ENCODE measurements at places on chromosomes 11 and 22. TPM values are rescaled to one million over a fixed set of nuclear protein-coding genes. Genes with fewer than 3 reads are reported as not detected.

DNA sequence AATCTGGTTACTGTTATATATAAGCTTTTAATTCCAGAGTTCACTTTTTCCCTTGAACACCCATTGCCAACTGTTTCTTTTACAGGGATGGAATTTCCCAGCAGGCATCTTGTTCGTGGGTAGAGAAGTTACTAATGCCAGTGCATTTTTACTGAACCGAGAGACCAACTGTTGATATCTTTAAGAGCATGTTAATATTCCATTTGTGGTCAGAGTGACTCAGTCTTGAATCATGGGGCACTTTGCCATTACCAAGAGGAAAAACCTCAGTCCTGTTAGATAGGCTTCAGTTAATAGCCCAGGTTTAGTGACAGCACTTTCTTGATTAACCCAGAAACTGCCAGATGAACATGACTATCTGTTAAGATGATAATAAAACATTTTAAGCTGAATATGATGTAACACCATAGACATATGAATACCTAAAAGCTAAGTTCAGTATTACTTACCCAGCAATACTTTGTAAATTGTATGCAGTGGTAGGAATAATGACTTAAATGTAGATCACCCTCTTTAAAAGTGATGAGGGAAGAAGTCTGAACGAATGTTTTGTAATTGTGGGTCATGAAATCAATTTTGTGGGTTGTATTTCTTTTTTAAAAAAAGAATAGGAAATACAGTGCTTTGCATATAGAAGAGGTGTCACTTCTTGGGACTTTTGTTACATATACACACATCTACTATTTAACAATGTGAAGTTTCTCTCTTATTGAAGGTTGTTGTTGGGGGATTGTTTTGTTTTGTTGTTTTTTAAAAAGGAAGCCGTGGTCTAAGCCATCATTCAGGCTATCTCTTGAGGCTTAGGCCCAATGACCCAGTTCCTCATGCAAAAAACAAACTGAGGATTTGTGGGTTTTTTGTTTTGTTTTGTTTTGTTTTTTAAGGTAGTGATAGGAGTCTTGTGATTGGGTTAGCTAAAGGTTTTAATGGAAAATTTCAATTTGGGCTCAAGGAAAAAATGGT lies 79.2 kb upstream of the GRIK4 start:
- H3K4me3 ChIP-seq, result peak overlapping the region; percentile 2
- H3K27ac ChIP-seq, result peak overlapping the region; percentile 56
- peaks cover 19% of the 10 kb centered on the region for H3K4me1 ChIP-seq

DNA sequence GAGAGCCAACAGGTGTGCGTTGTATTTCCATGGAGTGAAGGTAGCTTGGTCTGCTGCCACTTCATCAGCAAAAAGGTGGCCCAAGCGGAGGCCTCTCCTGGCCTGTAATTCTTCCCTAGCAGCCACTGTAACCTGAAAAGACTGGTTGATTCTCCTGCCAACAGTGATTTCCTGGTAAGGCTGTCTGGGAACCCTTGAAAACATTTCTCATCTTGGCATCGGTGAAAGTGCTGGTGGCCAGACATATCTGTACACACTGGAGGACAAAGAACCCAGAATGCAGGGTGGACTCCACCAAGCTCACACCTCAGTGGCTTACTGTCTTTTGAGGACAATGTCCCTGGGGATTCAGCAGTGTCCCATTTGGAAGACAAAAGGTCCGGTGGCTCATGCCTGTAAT lies 128.0 kb downstream of the TRIM29 start:
- no peak overlapping the region for H3K4me3 ChIP-seq
- peaks cover 4% of the 10 kb centered on the region for H3K27me3 ChIP-seq
- DNase-seq, result no peak
- H3K36me3 ChIP-seq, result no peaks in the 10 kb centered on the region
- peaks cover 6% of the 10 kb centered on the region for H3K4me1 ChIP-seq

DNA sequence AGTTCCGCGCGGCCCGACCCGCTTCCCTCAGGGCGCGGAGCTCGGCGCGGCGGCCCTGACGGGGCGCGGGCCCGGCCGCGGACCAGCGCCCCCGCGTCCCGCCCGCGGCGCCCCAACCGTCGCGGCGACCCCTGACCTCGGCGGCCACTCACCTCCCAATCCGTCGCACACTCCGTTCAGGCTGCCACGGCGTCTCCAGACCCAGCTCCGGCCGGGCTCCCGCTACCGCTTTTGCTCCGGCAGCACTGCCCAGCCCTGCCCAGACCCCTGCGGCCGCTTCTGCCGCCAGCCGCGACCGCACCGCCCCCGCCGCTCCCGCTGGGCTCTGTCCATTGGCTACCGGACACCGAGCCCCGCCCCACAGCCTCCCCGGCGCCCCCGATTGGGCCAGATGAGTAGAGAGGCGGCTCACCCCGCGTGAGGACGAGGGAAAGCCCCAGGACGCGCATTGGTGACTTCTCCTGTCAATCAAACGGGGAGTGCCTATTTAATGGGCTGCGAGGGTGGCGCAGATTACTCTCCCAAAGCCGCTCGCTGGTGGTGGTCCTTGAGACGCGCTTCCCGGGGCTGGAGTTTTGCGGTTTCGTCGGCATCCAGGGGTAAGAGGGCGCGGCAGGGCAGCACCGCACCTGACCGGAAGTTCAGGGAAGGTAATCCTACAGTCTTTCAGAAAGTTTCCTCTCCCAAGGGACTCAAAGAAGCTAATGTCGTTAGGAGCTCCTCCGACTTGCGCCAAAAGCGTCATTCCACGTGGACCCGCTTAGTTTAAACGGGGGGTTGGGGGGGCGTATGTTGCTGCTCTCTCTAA lies at the start of gene PACSIN2:
Gene PACSIN2, minus strand, starts transcription at position 281 of the 808 bp plus-strand sequence. CDS start 103,069 bp downstream, outside the sequence.
- DNase-seq, result peak; percentile 100
- H3K27me3 ChIP-seq, result no peaks in the 10 kb centered on the region
- H3K4me1 ChIP-seq, result peaks cover 47% of the 10 kb centered on the region
- H3K36me3 ChIP-seq, result no peaks in the 10 kb centered on the region

DNA sequence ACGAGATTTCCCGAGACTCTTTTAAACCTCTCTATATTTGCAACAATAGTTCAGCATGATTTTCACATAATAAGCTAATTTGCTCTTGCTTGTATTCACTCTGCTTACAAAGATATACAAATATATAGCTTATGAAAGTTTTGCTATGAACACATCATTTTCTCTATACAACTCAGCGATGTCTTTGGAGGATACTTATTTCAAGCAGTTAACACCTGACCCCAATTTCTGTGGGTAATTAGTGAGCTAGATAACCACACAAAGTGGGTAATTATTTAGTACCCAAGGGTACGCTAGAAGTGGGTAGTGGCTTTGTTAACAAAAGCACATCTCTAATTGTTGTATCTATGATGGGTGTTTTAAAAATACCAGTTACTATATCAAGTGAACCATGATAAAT lies 12.3 kb downstream of the BLID start:
- H3K27ac ChIP-seq, result peak overlapping the region; percentile 93
- no peaks in the 10 kb centered on the region for H3K36me3 ChIP-seq
- no peak overlapping the region for H3K4me3 ChIP-seq
- H3K4me1 ChIP-seq, result peaks cover 28% of the 10 kb centered on the region

GRCh38 chr22:19517919-19518611 lies 6.1 kb downstream of the CLDN5 start:
- no peak for DNase-seq
- H3K4me1 ChIP-seq, result peaks cover 3% of the 10 kb centered on the region
- no peak overlapping the region for H3K27ac ChIP-seq
- peaks cover 2% of the 10 kb centered on the region for H3K27me3 ChIP-seq
- no peak overlapping the region for H3K4me3 ChIP-seq

LRRC55 gene
- 0.06 TPM for total RNA-seq

DNA sequence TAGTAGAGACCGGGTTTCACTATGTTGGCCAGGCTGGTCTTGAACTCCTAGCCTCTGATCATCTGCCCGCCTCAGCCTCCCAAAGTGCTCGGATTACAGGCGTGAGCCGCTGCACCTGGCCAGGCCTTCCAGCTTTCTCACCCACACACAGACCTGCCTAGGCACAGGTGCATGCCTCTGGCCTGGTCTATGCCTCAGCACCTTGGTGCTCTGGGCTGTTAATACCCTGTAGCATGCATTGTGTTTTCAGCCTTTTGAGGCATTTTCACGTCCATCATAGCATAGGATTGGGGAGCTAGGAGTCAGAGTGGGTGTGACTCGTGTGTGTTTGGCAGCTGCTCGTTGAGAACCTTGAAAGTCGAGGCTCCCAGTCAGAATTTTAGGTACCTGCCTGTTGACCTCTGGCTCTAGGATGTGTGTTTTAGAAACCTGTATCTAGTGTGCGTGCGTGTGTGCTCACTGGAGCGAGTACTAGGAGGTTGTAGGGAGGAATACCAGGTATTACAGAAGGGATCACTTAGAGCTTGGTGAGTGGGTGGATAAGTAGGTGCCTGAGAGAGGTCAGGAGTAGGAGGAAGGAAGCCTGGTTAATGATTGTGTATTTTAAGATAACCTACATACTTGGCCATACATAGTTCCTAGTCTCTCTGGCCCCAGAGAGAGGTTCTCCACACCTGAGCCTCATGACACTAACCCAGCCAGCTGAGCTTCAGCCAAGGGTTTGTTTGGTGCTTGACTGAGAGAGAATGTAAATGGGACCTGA lies 20.0 kb downstream of the CRKL start:
- H3K27me3 ChIP-seq, result no peaks in the 10 kb centered on the region
- DNase-seq, result no peak
- peaks cover 39% of the 10 kb centered on the region for H3K4me1 ChIP-seq
- peaks cover 5% of the 10 kb centered on the region for H3K36me3 ChIP-seq

- no peaks in the 10 kb centered on the region for H3K27me3 ChIP-seq
- peaks cover 21% of the 10 kb centered on the region for H3K36me3 ChIP-seq
- no peak overlapping the region for H3K4me3 ChIP-seq
- DNase-seq, result no peak
- H3K27ac ChIP-seq, result no peak overlapping the region
These were observed 65.4 kb downstream of the PPP6R3 start for GRCh38 chr11:68525930-68526329.

- H3K36me3 ChIP-seq, result no peaks in the 10 kb centered on the region
- no peaks in the 10 kb centered on the region for H3K27me3 ChIP-seq
- DNase-seq, result no peak
- no peak overlapping the region for H3K4me3 ChIP-seq
These were observed 19.8 kb downstream of the SPECC1L start for GRCh38 chr22:24290459-24290858.

- no peak overlapping the region for H3K4me3 ChIP-seq
- H3K36me3 ChIP-seq, result no peaks in the 10 kb centered on the region
- H3K27me3 ChIP-seq, result no peaks in the 10 kb centered on the region
These were observed 20.0 kb downstream of the PRG3 start for GRCh38 chr11:57360991-57361390.

PRAME gene
- not detected for total RNA-seq

LZTR1 gene
- total RNA-seq, result 62.5 TPM
